Stimulated activated CD4-positive, alpha-beta T cell treated with anti-CD3 and anti-CD28 coated beads, Interleukin-1b, Interleukin-23, amount 100 ng/mL, for 4 hours (primary cell): ENCODE measurements at places on chromosomes 12 and 14.

- DNase-seq, result no peak
These were observed 414.9 kb downstream of the APAF1 start for GRCh38 chr12:99059824-99060511.

DNA sequence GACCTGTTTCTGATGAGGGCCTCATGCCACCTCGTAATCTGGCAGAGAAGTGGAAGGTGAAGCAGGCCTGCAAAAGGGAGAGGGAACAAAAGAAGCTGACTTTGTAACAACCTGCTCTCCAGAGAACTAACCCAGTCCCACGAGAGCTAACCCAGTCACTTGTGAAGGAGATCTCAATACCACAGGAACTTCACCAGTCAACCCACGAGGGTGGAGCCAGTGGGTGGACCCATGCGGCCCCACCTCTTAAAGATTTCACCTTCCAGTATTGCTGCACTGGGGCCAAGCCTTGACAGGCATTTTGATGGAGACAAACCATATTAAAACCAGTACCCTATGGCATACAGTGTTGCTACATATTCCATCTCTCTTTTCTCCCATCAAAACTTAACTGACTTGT lies 55.1 kb downstream of the SERPINA10 start:
- DNase-seq, result no peak

GRCh38 chr14:103095210-103095778 lies 769 bp downstream of the EXOC3L4 start:
- no peak for DNase-seq

DNA sequence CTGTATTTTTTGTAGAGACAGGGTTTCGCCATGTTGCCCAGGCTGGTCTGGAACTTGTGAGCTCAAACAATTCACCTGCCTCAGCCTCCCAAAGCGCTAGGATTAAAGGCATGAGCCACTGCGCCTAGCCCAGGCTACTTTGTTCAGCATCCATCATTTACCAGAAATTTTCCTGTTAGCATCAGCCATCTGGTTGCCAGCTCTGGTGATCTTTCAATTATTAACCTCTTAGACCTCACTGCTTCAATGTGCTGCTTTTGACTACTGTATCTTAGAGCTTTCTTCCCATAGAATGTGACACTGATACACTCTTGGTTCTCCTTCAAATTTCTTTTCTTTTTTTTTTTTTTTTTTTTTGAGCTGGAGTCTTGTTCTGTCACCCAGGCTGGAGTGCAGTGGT lies 5.4 kb upstream of the AMHR2 start:
- DNase-seq, result no peak

- no peak for DNase-seq
These were observed 105.0 kb upstream of the FRMD6 start for GRCh38 chr14:51546603-51547258.
